ENCODE measurements at places on chromosomes 11 and 22.

GRCh38 chr11:72203163-72203562 lies 11.2 kb downstream of the FOLR1 start:
- no peak for DNase-seq

GRCh38 chr11:82858556-82859091 lies 41.6 kb downstream of the PRCP start:
- no peak for DNase-seq

- DNase-seq, result no peak
Observed at GRCh38 chr22:48051796-48052620, 1289.6 kb downstream of the TBC1D22A start.

GRCh38 chr11:46391186-46391577 lies 394 bp downstream of the CHRM4 start:
- no peak for DNase-seq

GRCh38 chr11:86183694-86184093 lies 60.9 kb upstream of the EED start:
- no peak for DNase-seq

DNA sequence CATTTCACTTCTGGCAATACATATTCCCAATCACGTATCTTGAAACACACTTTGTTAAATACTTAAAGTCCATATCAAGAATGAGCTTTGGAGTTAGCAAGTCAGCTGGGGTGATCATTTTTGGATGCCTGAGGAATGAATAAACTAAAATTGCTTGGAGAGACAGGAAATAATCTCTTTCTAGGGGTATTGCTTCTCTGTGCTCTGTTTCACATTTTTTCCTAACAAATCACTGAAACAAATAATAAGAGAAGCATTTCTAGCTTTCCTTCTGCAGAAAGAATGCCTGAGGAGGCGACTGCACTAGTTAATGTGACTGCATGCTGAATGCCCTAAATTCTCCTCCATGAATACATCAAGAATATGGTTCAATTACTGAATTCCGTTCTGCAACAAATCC lies 541.4 kb upstream of the CCDC90B start:
- DNase-seq, result no peak

- no peak for DNase-seq
Observed at GRCh38 chr22:19559324-19559811, 35.2 kb upstream of the CLDN5 start.

DNA sequence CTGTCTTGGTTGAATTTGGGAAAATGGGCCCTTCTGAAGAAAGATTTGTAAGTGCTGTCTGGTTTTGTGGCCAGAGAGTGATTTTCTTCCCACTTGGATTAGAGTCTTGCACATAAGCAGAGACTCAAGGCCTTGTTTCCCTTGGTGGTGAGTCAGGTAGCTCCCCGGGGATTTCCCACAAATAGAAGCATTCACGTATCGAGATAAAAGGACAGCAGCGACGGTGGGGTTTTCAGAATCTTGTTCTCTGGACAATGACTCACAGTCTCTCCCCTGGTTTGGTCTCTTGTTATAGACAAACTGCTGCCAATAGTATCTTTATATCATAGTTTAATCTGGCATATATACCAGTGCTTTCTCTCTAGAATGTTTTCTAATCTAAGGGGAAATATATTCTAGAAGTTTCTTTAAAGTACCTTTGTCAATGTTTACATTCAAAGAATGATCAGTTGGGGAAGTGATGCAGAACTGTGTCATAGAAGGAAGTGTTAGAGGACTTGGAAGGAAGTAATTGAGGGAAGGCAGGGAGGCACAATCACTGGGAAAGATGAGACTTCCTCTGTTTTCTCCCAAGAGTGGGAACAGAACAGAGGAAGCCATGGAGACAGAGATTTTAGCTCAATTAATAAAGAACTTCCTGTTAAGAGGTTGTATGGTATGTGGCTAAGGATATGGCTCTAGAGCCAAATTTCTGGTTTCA lies 18.1 kb downstream of the POLA2 start:
- DNase-seq, result no peak

DNA sequence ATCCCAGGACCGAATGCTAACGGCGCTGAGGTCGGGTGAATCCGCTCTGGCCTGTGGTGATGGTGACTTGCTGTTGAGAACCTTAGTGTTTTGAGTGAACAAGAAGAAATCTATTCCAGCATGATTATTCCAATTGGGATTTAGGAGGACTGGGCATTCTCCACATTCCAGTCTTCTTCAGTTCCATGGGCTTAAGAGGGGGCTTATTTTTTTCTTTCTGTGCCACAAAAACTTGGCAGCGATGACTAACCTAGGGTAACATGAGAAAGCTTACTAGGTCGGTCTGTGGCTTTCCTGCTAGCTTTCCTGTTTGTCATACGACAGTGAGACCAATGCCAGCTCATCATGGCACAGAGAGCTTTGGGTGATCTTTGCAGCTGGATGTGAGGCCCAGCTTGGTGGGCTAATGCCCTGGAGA lies 62.9 kb upstream of the ATXN10 start:
- no peak for DNase-seq

GRCh38 chr11:74473382-74474173 lies 6.2 kb upstream of the KCNE3 start:
- DNase-seq, result no peak

- DNase-seq, result no peak
Observed at GRCh38 chr11:93393386-93393785, 62.8 kb downstream of the DEUP1 start.

DNA sequence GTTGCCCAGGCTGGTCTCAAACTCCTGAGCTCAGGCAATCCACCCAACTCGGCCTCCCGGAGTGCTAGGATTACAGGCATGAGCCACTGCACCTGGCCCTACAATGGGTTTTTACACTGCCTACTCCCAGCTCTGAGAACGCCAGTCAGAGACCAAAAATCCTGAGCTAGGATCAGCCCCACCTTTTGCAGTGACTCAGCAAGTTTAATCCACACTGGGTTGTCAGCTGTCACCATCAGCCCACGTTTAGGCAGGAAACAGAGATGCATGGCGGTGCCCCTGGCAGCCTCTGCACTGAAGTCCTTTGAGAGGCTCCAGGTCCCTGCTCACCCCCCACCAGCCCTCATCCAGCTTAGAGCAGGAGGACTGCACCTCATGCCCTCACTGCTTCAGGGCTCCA lies 117.6 kb downstream of the ARHGAP8 start:
- no peak for DNase-seq

DNA sequence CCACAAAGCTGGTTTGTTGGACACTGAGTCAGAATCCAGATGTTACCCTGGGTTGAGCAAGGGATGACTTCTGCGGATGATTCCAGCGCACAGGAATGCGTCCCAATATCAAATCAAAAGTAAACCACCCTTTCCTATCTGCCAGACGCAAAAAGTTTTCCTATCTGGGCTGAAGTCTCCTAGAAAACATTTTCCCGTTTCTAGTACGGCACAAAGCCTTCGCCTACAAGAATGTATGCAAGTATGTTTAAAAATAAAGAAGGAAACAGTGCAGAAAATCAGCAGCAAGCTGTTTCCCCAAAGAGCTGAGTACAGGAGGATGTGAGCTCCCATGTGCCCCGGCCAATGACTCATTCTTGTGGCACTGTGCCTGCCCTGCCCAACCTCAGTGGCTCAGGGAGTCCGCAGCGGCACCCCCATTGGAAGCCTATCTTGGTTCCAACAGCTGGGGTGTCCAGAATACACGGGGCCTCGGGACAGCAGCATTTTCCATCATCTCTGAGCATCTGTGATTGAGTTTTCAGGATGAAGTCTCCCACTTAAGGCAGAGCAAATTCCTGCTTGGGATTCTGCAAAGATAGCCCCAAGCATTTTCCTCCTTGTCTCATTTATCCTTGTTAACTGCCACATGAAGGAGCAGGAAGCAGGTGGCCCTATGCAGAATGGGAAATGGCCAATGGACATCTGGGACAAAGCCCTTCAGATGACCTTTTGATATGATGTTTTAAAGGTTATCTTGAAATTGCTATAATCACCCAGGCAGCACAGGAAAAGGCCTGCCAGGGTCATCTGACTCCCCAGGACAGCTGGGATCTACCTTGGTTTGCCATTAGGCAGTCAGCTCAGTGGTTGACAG lies 17.5 kb downstream of the KCNJ5 start:
- DNase-seq, result peak; percentile 77

GRCh38 chr11:65553301-65554001 lies 4.7 kb downstream of the LTBP3 start:
- DNase-seq, result no peak

DNA sequence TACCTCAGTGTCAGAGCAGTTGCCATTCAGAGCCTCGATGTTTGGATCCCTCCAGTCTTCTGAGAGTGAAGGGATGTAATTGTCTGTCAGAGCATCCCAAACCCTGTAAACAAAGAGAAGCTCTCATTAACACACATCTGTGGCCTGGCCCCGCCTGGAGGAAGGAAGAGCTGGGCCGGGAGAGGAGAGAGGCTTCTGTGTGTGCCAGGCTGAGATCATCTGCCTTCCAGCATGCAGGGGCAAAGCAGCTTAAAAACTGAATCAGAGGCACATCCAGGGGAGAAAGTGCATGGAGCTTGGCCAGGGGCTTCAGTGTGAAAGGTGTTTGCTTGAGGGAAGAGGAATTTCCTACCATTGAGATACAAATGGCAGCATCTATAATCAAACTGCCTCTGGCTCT lies 14.5 kb downstream of the FEZ1 start:
- DNase-seq, result no peak

GRCh38 chr11:69148806-69149205 lies 6.9 kb upstream of the SMIM38 start:
- peak; percentile 49 for DNase-seq

GRCh38 chr11:72157131-72157530 lies 21.6 kb downstream of the FOLR3 start:
- no peak for DNase-seq

- DNase-seq, result no peak
Observed at GRCh38 chr22:19786264-19786585, 25.6 kb downstream of the TBX1 start.

- no peak for DNase-seq
Observed at GRCh38 chr11:75814363-75814676, 690 bp upstream of the UVRAG start.

- no peak for DNase-seq
Observed at GRCh38 chr11:93659841-93660240, 1.6 kb upstream of the CEP295 start.

- no peak for DNase-seq
Observed at GRCh38 chr11:57751676-57752253, at the start of gene BTBD18. Gene BTBD18, minus strand, starts transcription at chr11:57751819. Its CDS starts 631 bp downstream, at chr11:57751188.

- DNase-seq, result no peak
Observed at GRCh38 chr11:14635546-14635945, 8.1 kb upstream of the PDE3B start.

GRCh38 chr11:60307507-60308195 lies 19.4 kb upstream of the MS4A6E start:
- no peak for DNase-seq

- no peak for DNase-seq
Observed at GRCh38 chr11:10891151-10891720, 33.4 kb upstream of the ZBED5 start.

DNA sequence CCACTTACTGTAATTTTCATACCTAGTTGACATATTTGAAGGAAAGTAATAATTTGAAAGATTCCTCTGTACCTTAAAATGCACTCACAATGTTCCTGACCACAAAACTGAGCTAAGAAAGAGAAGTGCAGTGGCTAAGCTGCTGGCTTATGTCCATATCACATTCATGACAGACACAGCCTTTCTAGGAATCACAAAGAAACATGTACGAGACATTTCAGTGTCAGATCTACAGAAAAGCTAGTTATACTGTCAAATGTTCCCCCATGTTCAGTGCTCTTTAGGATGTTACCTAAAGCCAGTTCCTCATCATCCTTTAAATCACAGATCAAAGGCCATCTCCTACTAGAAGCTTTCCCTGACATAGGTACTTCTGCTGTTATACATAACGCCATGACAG lies 142.2 kb upstream of the C11orf58 start:
- DNase-seq, result no peak

DNA sequence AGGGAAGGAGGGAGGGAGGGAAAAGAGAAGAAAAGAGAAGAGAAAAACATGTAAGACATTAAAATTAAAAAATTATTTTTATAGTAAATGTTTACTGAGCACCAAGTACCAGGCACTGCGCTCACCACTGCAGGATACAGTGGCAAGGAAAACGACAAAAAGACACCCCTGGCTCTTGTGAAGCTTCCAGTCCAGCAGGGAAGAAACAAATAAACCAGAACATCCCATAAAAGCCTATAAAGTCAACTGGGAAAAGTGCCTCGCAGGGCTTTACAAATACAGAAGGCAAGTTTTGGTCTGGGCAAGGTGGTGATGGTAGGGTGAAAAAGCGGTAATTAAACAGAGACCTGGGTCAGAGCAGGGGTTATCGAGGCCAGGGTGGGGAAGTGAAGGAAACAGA lies 33.6 kb downstream of the LARGE1 start:
- DNase-seq, result no peak

DNA sequence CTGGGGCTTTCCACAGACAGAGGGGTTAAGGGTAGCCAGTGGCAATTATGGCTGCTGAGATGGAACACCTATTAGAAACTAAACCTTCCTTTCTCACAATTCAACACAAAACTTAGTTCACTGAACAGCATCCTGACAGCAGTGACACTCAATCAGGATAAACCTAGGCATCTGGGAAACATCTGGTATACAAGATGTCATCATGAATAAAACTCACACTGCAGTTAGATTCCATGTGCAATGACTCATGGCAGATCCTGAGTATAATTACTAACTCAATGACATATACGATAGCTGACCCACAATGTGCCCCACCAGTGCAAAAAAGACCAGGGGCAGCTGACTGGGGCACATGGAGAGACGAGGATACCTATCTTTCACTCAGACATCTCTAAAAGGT lies 17.7 kb downstream of the RBFOX2 start:
- DNase-seq, result no peak

DNA sequence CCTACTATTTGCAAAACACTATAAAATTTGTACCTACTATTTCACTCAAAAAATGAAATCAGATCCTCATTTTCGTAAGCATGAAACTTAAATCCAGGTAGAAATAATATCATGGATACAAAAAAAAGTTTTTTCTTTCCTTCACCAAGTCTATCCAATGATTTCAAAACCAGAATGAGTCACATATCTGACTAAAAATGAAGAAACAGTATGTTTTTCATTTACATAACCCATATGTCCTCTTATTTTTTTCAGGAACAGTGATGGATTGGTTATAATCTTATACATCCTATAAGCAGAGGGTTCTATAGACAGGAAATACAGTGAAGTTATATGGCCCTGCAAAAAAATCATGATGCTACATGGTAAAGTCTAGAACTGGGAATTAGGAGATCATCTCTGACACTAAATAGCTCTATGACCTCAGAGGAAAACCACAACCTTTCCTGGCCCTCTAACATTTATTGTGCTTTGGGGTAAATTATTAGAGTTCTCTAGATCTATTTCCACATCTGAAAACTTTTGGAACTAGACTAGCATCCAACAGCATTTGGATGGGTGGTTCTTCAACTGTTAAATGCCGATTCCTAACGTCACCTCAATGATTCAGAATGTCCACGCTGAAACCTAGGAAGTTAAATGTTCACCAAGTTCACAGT lies 10.9 kb downstream of the MTMR2 start:
- no peak for DNase-seq

DNA sequence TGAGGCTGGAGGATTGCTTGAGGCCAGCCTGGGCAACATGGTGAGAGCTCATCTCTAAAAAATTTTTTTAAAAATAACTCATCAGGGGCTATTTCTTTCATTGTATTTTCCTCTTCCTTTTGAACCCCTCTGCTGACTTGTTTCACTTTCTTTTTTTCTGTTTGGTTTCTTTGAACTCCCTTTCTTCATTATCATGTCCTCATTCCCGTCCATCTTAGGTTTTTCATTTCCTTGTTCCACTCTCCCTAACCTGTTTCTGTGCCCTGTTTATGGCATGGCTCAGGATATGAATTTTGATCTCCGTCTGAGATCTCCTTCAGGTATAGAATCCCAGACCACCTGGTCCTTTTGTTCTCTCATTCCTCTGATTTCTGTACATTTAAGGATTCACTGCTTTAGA lies 12.5 kb downstream of the MARK2 start:
- no peak for DNase-seq

- no peak for DNase-seq
Observed at GRCh38 chr11:57584341-57584740, 13.1 kb upstream of the SERPING1 start.
